GM12864 (cell line): ENCODE measurements at places on chromosomes 16 and 17.

- no peak for DNase-seq
Observed at GRCh38 chr16:77227745-77228144, 28.5 kb downstream of the SYCE1L start.

DNA sequence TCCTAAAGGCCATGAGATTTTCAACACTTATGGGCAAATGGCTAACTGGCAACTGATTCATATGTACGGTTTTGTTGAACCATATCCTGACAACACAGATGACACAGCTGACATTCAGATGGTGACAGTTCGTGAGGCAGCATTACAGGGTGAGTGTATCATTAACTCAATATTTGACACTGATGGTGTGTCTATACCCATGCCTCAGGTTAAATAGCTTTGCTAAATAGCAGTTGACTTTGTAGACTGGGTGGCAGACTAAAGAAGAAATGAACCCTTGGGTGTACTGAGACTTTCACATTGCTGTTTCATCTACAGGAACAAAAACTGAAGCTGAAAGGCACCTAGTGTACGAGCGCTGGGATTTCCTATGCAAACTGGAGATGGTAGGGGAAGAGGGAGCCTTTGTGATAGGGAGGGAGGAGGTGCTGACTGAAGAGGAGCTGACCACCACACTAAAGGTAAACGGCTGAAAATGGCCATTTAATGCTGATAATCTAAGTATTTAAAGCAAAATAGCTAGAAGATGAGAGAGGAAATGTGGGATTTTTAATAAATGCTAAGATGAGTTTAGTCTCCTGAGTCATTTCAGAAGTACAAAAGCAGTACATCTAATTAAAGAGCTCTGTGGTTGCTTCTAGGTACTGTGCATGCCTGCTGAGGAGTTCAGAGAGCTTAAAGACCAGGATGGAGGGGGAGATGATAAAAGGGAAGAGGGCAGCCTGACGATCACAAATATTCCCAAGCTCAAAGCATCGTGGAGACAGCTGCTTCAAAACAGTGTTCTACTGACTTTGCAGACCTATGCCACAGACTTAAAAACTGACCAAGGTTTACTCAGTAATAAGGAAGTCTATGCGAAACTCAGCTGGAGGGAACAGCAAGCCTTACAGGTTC lies 3.0 kb downstream of the SETD6 start:
- no peak for DNase-seq

- DNase-seq = no peak
Observed at GRCh38 chr17:9258115-9259015, 237.1 kb downstream of the NTN1 start.

- DNase-seq = no peak
Observed at GRCh38 chr17:48738424-48738802, 9.9 kb upstream of the HOXB13 start.

GRCh38 chr17:79531191-79532095 lies 79.4 kb downstream of the RBFOX3 start:
- DNase-seq = no peak

DNA sequence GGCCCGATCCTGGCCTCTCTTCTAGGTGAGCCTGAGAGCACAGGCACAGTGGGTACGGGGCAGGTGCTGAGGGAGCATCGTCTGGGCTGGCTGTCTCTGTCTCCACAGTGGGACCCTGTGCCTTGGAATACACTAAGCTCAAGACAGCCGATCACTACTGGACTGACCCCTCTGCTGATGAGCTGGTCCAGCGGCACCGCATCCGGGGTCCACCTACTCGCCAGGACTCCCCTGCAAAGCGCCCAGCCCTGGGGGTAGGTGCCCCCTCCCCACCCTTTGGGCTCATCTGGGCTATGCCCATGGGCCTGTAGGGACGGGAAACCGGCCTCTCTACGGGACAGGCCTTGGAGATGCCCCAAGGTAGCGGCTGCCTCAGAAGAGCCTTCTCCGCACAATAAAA lies 25.6 kb downstream of the SGSM2 start:
- no peak for DNase-seq

GRCh38 chr16:81239367-81240121 lies 1.1 kb downstream of the BCO1 start:
- no peak for DNase-seq

GRCh38 chr16:17304106-17304490 lies 166.7 kb downstream of the XYLT1 start:
- no peak for DNase-seq

DNA sequence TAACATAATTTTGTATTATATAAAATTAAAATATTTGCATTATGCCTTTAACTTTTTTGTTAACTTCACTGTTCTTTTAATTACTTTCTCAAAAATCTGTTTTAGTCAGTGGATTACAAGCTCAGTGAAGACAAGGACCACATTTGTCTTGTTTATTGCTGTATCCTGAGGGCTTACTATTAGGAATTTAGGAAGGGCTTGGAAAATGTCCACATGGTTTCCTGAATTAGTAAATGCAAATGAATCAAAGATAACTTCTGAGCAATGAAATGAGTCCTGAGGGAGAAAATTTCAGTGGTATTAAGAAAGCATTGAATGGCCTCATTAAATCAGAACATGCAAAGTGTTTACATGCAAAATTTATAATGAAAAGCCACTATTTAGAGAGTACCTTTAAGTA lies 1293.2 kb upstream of the GOT2 start:
- DNase-seq = no peak

- no peak for DNase-seq
Observed at GRCh38 chr17:16106161-16106891, 106.7 kb downstream of the TTC19 start.

DNA sequence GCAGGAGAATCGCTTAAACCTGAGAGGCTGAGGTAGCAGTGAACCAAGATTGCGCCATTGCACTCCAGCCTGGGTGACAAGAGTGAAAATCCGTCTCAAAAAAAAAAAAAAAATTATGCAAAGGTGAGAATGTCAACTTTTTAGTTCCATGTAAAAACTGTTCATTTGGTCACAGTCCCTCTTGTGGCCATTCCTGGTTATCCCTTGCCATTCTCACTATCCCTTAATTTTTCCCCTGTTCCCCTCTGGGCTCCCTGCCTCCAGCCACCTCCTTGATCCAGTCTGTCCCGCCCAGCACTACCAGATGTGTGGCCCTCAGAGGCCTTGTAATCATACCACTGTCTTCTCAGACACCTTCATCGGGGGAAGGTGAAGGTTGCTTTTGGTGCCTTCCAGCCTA lies 23.4 kb downstream of the DCAF7 start:
- no peak for DNase-seq

GRCh38 chr17:67262435-67263117 lies 17.6 kb upstream of the HELZ start:
- no peak for DNase-seq

- no peak for DNase-seq
Observed at GRCh38 chr16:16887193-16887592, 508.3 kb downstream of the NPIPA7 start.

GRCh38 chr17:57259306-57259705 lies 3.0 kb downstream of the MSI2 start:
- DNase-seq = no peak

DNA sequence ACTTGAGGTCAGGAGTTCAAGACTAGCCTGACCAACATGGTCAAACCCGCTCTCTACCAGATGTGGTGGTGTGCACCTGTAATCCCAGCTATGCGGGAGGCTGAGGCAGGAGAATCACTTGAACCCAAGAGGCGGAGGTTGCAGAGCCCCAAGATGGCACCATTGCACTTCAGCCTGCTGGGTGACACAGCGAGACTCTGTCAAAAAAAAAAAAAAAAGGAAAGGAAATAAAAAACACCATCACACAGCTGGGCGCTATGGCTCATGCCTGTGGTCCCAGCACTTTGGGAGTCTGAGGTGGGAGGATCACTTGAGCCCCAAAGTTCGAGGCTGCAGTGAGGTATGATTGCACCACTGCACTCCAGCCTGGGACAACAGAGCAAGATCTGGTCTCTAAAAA lies 13.3 kb upstream of the SBK1 start:
- no peak for DNase-seq

- no peak for DNase-seq
Observed at GRCh38 chr17:8726941-8727555, 17.6 kb downstream of the CCDC42 start.

DNA sequence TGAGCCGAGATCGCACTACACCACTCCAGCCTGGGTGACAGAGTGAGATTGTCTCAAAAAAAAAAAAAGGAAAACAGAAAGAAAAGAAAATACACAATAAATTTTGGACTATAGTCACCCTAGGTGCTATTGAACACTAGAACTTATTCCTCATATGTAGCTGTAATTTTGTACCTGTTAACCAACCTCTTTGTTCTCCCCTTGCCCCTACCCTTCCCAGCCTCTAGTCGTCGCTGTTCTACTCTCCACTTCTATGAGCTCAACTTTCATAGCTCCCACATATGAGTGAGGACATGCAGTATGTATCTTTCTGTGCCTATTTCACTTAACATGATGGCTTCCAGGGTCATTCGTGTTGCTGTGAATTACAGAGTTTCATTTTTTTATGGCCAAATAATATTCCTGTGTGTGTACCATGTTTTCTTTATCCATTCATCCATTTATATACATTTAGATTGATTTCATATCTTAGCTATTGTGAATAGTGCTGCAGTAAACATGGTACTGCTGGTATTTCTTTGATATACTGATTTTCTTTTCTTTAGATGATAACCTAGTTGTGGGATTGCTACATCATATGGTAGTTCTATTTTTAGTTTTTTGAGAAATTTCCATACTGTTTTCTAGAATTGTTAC lies 28.3 kb downstream of the VPS35L start:
- peak; percentile 5 for DNase-seq

GRCh38 chr17:14209215-14209614 lies 27.4 kb downstream of the CDRT15 start:
- DNase-seq = no peak

- DNase-seq = no peak
Observed at GRCh38 chr17:77654296-77654695, 304.2 kb upstream of the TNRC6C start.

DNA sequence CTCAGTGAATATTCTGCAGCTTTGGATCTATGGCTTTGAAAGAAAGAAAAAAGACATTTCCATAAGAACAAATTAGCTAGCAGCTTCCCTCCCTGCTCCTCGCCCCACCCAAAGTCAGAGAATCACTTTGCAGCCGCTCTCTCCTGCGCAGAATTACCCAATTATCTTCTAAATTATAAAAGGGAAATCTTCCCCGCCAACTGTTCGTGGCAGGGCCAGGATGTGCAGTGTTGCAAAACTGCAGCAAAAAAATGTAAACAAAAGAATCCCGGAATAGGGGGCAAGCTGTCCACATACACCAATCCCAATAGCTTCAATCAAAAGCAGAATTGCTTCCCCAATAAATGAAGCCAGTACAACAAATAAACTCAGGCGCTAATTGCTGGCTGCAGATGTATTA lies 510.6 kb downstream of the RBFOX1 start:
- DNase-seq = no peak

- no peak for DNase-seq
Observed at GRCh38 chr16:79847101-79847500, 246.6 kb upstream of the MAF start.

GRCh38 chr17:5035315-5035714 lies at the start of gene SLC52A1:
Gene SLC52A1 (minus strand): TSS chr17:5035426. CDS start chr17:5034606, 820 bp downstream.
- no peak for DNase-seq

DNA sequence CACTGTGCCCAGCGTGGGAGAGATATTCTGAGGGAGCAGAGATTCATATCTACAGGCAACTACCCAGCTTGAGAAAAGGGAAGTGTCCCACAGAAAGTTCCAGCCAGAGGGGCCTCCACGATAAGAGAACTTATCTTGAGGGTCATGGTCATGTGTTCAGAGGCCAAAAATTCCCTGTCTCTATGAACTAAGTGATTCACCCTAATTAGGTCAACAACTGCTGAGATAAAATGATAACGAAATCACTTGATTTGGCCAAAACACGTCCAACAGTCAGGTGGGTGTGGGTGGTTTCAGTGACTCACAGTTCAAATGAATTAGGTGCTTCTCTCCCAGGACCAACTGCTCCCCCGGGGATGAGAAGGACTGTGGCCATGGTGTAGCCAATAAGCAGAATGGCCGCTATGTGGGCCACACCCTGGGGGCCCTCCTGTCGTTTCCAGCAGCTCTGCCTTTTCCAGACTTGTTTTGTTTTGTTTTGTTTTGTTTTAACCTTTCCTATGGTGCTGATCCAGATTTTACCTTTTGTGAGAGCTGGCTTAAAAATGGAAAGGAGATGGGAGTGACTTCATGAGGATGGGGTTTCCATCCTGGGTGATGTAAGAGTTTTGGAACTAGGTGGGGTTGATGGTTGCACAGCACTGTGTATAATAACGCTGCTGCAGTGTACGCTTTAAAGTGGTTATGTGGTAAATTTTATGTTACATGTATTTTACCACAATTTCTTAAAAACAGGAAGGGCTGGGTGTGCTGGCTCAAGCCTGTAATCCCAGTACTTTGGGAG lies 8.7 kb downstream of the DNAI2 start:
- no peak for DNase-seq

- DNase-seq = no peak
Observed at GRCh38 chr16:74111456-74111982, 185.1 kb upstream of the PSMD7 start.

DNA sequence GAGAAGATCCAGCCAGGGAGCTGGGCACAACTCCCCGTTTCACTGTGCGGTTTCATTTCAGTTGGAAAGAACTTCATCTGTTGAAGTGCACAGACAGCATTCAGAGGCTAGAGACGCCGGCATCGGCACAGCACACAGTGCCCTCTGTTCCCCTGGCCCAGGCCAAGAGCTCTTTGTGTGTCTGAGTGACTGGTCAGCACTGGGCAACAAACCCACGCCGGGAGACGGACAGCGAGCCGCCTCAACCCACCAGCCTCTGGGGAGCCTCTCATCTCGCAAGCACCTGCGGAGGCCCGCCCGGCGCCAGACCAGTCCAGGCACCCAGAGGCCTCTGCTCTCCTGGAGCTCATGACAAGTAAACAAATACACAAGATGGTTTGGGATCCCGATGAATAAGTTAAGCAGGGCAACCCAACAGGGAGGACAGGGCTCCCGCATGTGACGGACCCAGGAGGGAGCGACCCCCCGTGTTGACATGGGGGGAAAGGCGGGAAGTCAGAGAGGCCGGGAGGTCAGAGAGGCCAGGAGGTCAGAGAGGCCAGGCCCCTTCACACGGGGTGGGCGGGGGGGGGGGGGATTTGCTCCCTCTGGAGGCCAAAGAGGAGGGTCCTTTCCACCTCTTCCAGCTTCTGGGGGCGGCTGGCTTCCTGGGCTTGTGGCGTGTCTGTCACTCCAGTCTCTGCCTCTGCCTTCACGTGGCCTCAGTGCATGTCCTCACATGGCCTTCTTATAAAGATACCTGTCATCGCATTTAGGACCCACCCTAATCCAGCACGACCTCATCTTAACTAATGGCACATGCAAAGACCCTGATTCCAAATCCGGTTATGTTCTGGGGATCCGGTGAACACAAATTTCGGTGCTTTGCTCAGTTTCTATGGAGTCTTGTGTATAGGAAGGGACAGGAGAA lies 25.8 kb upstream of the KLHDC4 start:
- DNase-seq = no peak

DNA sequence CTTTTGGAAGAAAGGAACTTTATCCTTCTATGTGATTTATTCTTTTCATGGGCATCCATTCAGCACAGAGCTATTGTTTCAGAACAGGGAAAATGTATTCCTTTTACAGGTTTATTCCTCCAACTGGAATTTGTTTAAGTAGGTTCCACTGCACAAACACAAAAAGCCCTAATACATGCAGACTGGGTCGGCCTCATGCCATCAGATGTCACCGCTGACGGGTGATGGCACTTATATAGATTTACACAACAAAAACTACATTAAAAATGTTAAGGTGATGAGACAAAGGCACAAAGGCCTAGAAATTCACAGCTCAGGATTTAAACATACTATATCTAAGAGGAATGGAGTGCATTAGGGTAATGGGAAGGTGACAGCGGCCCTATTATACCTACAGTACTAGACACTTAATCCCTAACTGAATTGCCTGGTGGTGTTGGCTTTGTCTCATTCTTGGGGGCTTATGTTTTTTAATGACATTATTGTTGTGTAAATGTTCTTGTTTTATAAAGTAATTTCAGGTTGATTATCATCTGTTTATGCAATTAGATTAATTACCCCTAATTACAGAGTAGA lies 276.4 kb upstream of the PSMD7 start:
- no peak for DNase-seq
